ENCODE measurements at places on chromosomes 2 and 18.
A peak's percentile ranks its signal among the peaks of the same experiment; 100 is the strongest.

DNA sequence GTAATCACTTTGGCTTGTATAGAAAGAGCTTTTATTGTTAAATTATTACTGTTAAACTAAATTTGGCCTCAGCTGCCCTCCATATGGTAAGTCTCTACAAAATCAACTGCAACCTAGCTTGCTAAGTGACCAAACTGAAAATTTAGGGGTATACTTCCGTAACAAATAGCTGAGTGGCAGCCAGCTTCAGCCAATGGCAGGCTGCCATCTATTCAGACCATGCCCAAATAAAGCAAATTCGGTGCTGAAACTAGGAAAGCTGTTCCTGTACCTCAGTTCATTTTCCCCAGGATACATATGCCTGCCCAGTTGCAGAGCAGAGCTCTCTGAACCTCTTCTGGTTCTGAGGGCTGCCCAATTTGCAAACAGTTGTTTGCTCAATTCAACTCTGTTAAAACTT, 94.8 kb downstream of the EML6 start:
- no peak for DNase-seq

DNA sequence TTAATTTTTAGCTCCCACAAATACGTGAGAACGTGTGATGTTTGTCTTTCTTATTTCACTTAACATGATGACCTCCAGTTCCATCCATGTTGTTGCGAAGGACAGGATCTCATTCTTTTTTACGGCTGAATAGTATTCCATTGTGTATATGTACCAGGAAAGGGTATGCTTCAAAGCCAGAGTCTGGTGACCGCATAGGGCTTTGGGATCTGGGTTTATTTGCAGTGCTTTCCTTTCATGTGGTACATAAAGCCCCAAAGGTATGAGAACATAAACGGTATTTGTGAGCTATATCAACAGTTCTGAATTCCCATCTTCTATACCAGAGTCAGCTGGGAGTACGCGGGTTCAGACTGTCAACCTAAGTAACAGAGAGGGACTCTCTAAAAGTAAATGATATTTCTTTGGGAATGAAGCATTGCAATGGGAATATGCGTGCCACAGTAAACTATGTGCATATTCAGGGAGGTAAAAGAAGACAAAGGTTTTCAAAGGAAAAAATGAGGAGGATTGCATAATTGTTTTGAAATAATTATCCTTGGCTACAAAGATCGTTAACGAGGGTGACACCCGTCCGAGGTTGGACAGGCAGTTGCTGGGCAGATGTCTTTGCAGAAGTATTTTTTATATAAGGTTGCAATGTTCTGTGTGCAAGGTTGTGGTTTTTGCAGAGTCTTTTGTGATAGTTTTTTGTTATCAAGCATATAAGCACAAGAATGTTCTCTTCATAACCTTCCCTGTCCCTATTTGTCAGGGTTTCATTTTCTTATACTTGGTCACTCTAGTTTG, 24.4 kb downstream of the CRYGD start:
- DNase-seq, result no peak

DNA sequence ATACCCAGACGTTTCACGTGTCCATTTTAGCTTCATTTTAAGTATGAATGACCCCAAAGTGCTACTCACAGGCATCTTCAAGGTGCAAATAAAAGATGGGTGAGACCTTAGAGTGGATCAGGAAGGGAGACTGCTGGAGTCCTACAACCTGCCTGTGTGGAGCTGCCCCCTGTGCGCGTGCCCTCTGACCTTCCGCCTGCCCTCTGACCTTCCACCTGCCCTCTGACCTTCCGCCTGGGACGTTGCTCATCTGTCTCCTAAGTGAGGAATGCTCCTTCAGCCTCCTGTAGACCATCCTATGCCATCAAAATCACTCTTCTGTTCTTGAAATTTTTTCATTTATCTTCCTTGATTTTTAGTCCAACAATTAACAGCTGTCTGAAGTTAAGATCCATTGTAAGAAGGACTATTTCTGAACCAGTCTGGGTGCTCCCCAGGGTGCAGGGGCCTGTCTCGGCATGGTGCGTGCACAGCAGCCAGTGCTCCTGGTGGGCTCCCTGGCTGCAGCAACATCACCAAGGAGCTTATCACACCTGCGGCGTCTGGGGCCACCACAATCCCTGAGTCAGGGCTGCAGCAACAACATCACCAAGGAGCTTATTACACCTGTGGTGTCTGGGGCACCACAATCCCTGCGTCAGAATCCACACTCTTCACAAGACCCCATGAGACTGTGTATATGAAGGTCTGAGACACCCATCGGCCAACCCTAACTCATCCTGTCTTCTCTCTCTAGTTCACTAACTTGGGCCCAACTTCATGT, 86.0 kb downstream of the TPO start:
- no peak for DNase-seq

- DNase-seq, result no peak
Observed at GRCh38 chr2:48251437-48252148, 278.4 kb upstream of the STON1 start.

- no peak for DNase-seq
Observed at GRCh38 chr18:55119016-55119415, 159.8 kb upstream of the CCDC68 start.

DNA sequence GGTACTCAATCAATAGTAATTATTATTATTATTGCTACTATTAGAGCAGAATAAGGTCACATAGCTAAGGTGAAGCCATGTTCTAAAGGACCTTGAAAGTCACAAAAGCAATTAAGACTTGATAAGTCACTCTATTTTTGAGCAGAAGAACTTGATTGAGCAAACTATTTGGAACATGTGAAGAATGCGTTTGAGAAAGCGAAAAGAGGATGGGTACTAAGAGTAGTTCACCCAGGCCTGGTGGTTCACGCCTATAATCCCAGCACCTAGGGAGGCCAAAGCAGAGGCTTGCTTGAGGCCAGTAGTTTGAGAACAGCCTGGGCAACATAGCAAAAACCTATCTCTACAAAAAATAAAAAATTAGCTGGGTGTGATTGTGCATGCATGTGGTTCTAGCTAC, 7.2 kb upstream of the RTN4 start:
- no peak for DNase-seq

GRCh38 chr2:48915884-48916283, 160.4 kb upstream of the LHCGR start:
- DNase-seq, result no peak

- DNase-seq, result peak; percentile 45
Observed at GRCh38 chr2:173568054-173568453, 213.4 kb downstream of the CDCA7 start.

GRCh38 chr18:38909972-38910371, 1344.4 kb upstream of the CELF4 start:
- DNase-seq, result no peak

- no peak for DNase-seq
Observed at GRCh38 chr2:196234672-196235071, 63.3 kb upstream of the STK17B start.

- DNase-seq, result no peak
Observed at GRCh38 chr2:229027353-229028105, 243.6 kb downstream of the PID1 start.

Measured in H7 (cell line).